ENCODE measurements at places on chromosomes 6 and 20.

DNA sequence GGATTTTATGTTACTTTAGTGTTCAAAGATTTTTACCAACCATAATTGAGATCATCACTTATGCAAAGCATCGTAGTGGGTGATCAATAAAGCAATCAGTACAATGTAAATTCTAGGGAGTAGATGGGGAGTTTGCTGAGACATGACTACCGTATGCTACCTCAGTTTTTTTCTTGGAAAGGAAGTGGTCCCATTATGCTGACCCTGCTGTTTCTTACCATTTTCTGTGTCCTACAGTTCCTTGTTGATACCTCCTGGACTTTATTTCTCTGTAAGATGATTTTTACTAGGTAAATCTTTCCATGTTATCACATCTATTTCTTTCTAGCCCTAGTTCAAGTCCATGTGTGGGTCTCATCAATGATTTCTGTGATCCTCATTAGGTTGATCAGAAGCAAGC lies 19.3 kb upstream of the NKAIN2 start:
- DNase-seq: no peak

GRCh38 chr6:38264605-38265004 lies 375.1 kb downstream of the BTBD9 start:
- no peak for DNase-seq

- no peak for DNase-seq
These were observed 41.2 kb downstream of the TMEM14A start for GRCh38 chr6:52712136-52712535.

GRCh38 chr20:38610521-38610920 lies 8.9 kb downstream of the ARHGAP40 start:
- DNase-seq: no peak

DNA sequence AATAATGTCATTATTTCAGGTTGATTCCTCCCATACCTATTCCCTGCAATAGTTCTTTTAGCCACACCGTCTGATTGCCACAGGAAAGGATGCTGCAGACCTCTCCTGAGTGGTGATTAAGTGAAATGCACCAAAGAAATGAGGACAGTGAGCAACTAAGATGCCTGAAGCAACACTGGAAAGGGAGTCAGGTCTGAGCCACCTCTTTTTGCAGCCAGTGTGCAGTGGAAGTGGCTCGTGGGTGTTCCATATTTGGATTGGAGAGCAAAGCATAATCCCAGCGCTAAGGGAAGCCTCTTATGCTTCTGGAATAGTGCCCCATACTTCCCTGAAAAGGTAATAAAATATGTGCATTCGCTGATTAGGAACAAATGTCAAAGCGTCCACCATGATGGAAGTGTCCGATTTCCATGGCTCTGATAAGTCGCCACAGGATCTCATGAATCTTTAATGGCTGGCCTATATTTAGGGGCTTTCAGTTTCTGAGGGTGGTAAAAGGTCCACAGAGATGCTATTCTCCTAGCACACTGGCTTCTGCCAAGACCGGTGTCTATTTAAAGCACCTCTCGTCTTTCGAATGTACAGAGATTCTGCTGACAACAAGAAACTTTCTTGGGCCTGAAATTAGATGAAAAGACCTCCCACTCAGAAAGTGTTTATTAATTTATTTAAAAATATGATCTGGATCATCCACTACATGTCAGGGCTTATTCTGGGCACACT lies 253.9 kb downstream of the SLC24A3 start:
- no peak for DNase-seq
